ENCODE measurements at places on chromosomes 6 and 20. TPM values are rescaled to one million over a fixed set of nuclear protein-coding genes. Genes with fewer than 3 reads are reported as not detected.

DNA sequence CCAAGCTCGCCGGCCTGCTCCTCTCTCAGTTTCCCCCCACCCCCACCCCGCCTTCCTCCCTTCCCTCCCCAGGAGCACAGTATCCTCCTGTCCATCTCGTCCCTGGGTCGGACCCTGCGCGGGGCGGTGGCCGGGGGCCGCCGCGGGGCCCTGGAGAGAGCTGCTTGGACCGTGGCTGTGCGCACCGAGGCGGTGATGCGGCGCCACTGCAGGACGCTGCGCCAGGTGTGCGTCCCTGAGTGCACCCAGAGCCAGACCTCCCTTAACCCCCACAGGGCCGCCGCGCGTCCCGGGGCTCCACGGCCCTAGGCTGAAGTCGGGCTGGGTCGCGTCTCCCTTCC is 2.2 kb downstream of the C20orf204 start:
- peaks cover 26% of the 10 kb centered on the region for H3K27me3 ChIP-seq
- H3K4me3 ChIP-seq = no peak overlapping the region
- no peak overlapping the region for H3K27ac ChIP-seq
- H3K4me1 ChIP-seq = no peaks in the 10 kb centered on the region

- H3K4me1 ChIP-seq = no peaks in the 10 kb centered on the region
- DNase-seq = no peak
- H3K27ac ChIP-seq = no peak overlapping the region
- no peaks in the 10 kb centered on the region for H3K36me3 ChIP-seq
- no peaks in the 10 kb centered on the region for H3K27me3 ChIP-seq
- H3K4me3 ChIP-seq = no peak overlapping the region
These were observed 43.8 kb upstream of the FOXQ1 start for GRCh38 chr6:1267790-1268762.

DNA sequence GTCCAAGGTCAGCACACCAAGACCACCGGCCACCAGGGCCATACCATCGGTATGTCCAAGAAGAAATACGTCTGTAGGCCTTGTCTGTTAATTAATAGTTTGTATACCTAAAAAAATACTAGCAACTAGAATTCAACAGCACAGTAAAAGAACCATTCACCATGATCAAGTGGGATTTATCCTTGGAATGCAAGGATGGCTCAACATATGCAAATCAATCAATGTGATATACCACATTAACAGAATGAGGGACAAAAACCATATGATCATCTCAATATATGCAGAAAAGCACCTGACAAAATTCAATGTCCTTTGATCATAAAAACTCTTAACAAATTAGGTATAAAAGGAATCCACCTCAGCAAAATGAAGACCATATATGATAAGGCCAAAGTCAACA is 24.4 kb downstream of the RPP40 start:
- no peaks in the 10 kb centered on the region for H3K36me3 ChIP-seq
- no peak for DNase-seq
- no peak overlapping the region for H3K27ac ChIP-seq
- no peaks in the 10 kb centered on the region for H3K27me3 ChIP-seq

DNA sequence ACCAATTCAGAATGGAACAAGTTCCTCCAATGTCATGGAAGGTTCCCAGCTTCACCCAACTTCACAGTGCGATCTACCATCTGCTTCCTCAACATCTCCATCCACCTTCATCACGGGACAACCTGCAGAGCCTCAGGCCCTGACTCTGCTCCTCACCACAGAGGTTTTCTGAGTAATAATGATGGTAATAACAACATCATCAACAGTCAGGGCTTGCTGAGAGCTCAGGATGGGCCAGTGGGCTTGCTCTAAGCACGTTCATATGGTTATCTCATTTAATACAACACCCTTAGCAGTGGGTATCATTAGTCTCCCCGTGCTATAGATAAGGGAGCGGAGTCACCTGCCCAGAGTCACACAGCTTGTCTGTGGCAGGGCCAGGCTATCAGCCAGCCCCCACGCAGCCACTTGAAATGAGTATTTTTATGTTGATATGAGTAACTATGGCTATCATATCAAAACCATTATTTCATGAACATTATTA is 38.6 kb downstream of the PREX1 start:
- no peak overlapping the region for H3K27ac ChIP-seq
- no peaks in the 10 kb centered on the region for H3K27me3 ChIP-seq
- DNase-seq = no peak
- no peaks in the 10 kb centered on the region for H3K36me3 ChIP-seq
- peaks cover 2% of the 10 kb centered on the region for H3K4me1 ChIP-seq

DNA sequence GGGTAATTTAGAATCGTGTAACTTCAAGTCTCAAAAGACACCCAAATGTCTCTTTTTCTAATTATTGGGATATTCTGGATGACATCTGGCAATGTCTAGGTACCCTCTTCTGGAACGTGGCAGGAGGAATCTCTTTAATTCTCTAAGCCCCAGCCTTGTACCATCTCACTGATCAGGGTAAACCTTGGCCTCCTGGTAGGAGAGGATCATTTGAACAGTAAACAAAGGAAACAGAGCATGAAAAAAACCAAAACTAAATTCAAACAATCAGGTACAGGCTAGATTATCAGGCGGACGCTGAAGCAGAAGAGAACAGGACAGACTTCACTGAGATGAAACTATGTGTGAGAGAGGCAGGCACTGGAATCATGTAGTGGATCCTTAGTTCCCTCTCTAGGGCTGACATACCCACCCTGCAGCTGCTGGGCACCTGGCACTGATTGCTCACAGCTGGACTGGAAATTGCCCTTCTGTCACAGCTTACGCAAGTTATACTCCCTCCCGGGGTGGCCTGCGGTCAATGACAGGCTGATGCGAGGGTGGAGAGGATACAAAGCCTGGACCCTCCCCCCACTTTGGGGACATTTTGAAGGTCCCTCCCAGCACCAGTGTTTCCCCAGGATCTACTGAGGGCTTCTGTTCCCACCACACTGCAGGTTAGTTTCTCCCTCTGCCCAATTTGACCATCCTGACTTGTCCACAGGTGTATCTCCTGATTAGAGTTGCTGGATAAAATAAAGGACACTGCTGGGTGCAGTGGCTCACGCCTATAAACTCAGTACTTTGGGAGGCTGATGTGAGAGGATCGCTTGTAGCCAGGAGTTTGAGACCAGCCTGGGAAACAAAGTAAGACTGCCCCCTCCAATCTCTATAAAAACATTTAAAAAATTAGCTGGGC is 20.6 kb upstream of the ZBTB24 start:
- H3K4me3 ChIP-seq = no peak overlapping the region
- H3K36me3 ChIP-seq = no peaks in the 10 kb centered on the region

DNA sequence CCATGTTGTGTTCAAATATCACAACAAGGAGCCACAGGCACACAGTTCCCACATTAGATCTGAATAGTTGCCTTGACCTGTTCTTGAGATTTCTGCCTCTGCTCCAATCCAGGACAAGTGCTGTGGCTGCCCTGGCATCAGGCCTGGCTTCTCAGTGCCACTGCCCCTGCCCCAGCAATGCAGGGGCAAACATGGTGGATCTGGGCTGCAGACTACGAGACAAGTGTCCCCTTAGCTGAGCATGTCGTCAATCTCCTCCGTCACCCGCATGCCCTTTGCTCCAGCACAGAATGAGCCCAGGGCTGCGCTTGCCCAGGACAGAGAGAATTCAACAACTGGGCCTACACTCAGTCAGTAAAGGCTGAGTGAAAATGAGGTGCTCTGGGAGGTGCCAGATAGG is 201.6 kb downstream of the SYNDIG1 start:
- no peak for DNase-seq
- H3K4me1 ChIP-seq = peaks cover 19% of the 10 kb centered on the region
- H3K36me3 ChIP-seq = no peaks in the 10 kb centered on the region
- H3K4me3 ChIP-seq = no peak overlapping the region
- no peak overlapping the region for H3K27ac ChIP-seq

GRCh38 chr6:138517635-138518034 is 18.3 kb upstream of the NHSL1 start:
- no peak overlapping the region for H3K4me3 ChIP-seq
- no peaks in the 10 kb centered on the region for H3K4me1 ChIP-seq
- no peak overlapping the region for H3K27ac ChIP-seq

DNA sequence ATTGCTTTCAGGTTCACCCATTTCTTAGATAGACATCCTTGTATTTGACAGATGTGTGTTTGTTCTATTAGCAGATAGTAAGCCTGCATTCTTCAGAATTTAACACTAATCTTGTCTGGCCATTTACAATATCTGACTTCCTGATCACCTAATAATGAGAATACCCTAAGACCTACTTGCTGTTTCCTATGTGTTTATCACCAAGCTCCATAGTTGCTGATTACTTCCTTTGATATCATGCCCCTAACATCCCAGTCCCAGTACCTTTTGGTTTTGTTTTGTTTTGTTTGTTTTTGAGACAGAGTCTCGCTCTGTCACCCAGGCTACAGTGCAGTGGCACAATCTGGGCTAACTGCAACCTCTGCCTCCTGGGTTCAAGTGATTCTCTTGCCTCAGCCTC is 143.6 kb upstream of the DST start:
- no peak for DNase-seq
- no peaks in the 10 kb centered on the region for H3K4me1 ChIP-seq
- H3K36me3 ChIP-seq = no peaks in the 10 kb centered on the region

- no peaks in the 10 kb centered on the region for H3K36me3 ChIP-seq
- H3K27me3 ChIP-seq = no peaks in the 10 kb centered on the region
- H3K27ac ChIP-seq = no peak overlapping the region
- no peak for DNase-seq
These were observed 614.2 kb downstream of the TENT5A start for GRCh38 chr6:81138236-81138635.

DNA sequence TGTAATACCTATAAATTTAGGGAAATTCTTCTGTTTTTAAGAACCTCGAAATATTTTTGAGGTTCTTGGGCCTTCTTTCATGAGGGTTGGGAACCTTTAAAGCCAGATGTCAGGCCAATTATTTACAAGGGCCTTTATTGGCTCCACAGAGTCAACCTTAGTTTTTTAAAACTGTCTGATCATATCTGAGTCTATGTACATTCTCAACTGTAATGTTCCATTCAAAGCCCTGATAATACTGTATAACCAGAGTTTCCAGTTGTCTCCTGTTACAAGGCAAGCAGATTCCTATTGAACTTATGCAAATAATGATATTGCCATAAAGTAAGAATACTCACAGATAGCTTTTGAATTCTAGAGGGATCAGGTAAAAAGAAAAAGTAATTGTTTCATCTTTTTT is 545.5 kb downstream of the EPM2A start:
- no peaks in the 10 kb centered on the region for H3K36me3 ChIP-seq
- no peak overlapping the region for H3K4me3 ChIP-seq
- no peaks in the 10 kb centered on the region for H3K27me3 ChIP-seq
- no peak overlapping the region for H3K27ac ChIP-seq
- DNase-seq = no peak

- H3K36me3 ChIP-seq = no peaks in the 10 kb centered on the region
- no peak overlapping the region for H3K27ac ChIP-seq
- no peak for DNase-seq
- no peak overlapping the region for H3K4me3 ChIP-seq
- H3K27me3 ChIP-seq = no peaks in the 10 kb centered on the region
These were observed 14.4 kb upstream of the TRIB3 start for GRCh38 chr20:366041-366718.

DNA sequence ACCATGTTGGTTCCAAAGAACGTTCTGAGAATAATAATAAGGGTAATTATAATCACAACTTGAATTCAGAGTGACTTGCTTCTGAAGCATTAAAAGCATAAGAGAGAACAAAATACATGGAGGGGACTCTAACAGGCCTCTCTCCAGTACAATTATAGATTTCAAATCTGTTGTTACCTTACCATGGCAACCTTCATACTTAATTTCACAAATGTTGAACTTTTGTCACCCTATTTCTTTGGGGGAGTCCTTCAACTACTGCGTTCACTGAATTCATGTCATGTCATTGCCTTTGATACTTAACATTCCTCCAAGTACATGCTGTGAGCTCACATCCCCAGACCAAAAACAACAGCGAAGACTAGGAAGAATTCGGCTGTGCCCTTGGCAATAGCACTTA is 104.0 kb downstream of the MKKS start:
- H3K4me3 ChIP-seq = no peak overlapping the region
- H3K27me3 ChIP-seq = no peaks in the 10 kb centered on the region
- peaks cover 2% of the 10 kb centered on the region for H3K4me1 ChIP-seq

GRCh38 chr6:26141378-26141904 is 54.2 kb downstream of the HFE start:
- no peak overlapping the region for H3K27ac ChIP-seq
- H3K36me3 ChIP-seq = peaks cover 2% of the 10 kb centered on the region
- no peaks in the 10 kb centered on the region for H3K4me1 ChIP-seq
- H3K4me3 ChIP-seq = no peak overlapping the region

DNA sequence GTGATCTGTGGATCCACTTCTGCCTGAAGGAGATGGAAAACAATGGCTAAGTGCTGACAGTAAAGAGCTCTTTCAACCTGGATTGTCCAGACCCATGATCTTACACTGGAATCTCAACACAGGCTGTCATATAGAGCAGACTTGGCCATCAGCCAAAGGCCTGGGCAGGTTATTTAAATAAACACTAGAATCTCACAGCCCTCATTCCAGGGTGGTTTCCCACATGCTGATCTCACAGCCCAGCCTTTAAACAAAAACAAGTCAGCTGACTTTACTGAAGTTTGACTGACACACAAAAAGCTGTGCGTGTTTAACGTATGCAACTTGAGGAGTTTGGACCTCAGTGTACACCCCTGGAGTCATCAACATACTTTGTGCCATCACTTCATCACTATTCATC is 28.4 kb downstream of the SYNDIG1 start:
- DNase-seq = peak; percentile 20
- no peaks in the 10 kb centered on the region for H3K27me3 ChIP-seq
- no peak overlapping the region for H3K27ac ChIP-seq
- no peaks in the 10 kb centered on the region for H3K36me3 ChIP-seq
- no peak overlapping the region for H3K4me3 ChIP-seq

- no peaks in the 10 kb centered on the region for H3K27me3 ChIP-seq
- H3K4me3 ChIP-seq = no peak overlapping the region
- peak; percentile 65 for DNase-seq
- H3K4me1 ChIP-seq = peaks cover 31% of the 10 kb centered on the region
- peaks cover 9% of the 10 kb centered on the region for H3K36me3 ChIP-seq
- H3K27ac ChIP-seq = peak overlapping the region; percentile 79
These were observed 1.1 kb upstream of the CLIC1 start for GRCh38 chr6:31737315-31737990.

DNA sequence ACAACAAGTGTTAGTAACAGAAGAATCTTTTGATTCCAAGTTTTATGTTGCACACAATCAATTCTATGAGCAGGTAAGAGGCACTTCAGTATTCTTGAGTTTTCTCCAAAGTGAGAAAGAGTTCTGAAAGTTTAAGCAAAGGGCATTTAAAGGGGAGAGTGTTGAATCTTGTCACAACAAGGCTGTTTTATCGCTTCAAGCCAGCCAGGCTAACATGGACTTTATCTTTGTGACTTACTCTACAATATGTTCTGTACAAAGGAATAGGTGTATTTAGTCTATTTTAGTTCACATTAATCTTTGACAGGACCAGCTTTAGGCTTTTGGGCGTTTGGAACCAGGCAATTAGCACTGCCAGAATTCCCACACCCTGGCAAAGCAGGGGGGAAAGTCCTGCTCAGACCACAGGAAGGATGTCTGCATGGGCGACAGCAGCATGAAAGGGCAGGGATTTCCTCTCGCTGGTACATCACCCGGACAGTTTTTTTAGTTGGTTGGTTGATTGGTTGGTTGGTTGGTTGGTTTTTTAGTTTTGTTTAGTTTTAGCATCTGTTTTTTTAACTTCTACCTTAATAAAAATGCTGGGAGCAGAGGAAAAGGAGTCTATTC is 395.4 kb upstream of the SOX4 start:
- H3K27ac ChIP-seq = no peak overlapping the region
- no peak overlapping the region for H3K4me3 ChIP-seq
- no peaks in the 10 kb centered on the region for H3K4me1 ChIP-seq

The SLC35F1 gene
- under 0.01 TPM for total RNA-seq

The SMOC2 gene
- under 0.01 TPM for total RNA-seq

The PSMB9 gene
- total RNA-seq = 54.7 TPM

The PSORS1C1 gene
- 0.66 TPM for total RNA-seq

The ZBTB12 gene
- total RNA-seq = 13.2 TPM

The PIGT gene
- total RNA-seq = 26.2 TPM

Measured in fibroblast of lung (primary cell).